Karpas-422 (cell line): ENCODE measurements at places on chromosomes 3 and 15. TPM values are rescaled to one million over a fixed set of nuclear protein-coding genes. Genes with fewer than 3 reads are reported as not detected.

DNA sequence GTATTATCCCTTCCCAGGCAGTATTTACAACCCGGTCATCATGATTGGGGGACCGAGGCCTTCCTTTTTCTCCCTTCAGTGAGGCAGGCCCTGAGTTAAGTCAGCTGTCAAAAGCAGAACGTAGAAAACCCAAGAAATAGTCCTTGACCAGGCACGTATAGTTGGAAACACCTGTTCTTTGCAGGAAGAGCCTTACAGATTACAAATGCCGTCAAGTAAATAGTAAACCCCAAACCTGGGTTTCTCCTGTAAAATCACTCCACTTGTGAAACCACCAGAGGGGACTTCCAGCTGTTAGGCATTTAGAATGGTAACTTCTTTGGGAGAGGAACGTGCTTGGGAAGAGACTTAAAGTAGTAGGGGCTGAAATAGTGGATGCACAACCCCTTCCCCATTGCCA is 1.0 kb upstream of the BTBD1 start:
- H3K27ac ChIP-seq = peak overlapping the region; percentile 50; the same call in 1 of the 2 replicates
- H3K36me3 ChIP-seq = peaks cover 25% of the 10 kb centered on the region
- 0 out of 2 replicates have a peak overlapping the region, but pooled peaks have one; percentile 98 for H3K4me3 ChIP-seq

GRCh38 chr3:10281951-10282350 is 10.8 kb downstream of the GHRL start:
- DNase-seq = no peak
- H3K4me1 ChIP-seq = peaks cover 9% of the 10 kb centered on the region
- H3K27me3 ChIP-seq = no peaks in the 10 kb centered on the region

- H3K27me3 ChIP-seq = no peaks in the 10 kb centered on the region
- no peaks in the 10 kb centered on the region for H3K4me1 ChIP-seq
- H3K36me3 ChIP-seq = peaks cover 9% of the 10 kb centered on the region; the same call in 1 of the 2 replicates
- H3K27ac ChIP-seq = no peak overlapping the region
- DNase-seq = no peak
- no peak overlapping the region for H3K4me3 ChIP-seq
These were observed 742 bp downstream of the PLA2G4F start for GRCh38 chr15:42155546-42156242.

DNA sequence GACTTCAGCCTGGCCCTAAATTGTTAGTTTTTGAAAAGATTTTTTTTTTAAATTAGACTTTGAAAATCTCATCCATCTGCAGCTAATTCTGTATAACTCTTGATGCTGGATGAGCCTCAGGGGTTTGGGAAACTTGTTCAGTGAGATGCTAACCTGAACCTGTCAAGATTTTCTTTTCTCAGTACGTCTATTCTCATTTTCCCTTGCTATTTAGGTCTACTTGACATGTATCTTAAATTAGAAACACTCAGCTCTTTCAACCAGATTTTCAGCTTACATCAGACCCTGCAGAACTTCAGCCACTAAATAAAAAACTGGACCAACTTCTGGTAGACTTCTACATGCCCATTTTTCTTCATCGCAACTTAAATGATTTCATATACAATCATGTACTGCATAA is 61.4 kb downstream of the MFSD1 start:
- H3K4me3 ChIP-seq = no peak overlapping the region
- no peak overlapping the region for H3K27ac ChIP-seq
- H3K36me3 ChIP-seq = no peaks in the 10 kb centered on the region
- no peaks in the 10 kb centered on the region for H3K4me1 ChIP-seq
- H3K27me3 ChIP-seq = no peaks in the 10 kb centered on the region

- no peak overlapping the region for H3K4me3 ChIP-seq
- peaks cover 21% of the 10 kb centered on the region for H3K4me1 ChIP-seq
- no peak overlapping the region for H3K27ac ChIP-seq
- peaks cover 7% of the 10 kb centered on the region; the same call in 1 of the 2 replicates for H3K36me3 ChIP-seq
- no peak for DNase-seq
These were observed 46.4 kb downstream of the TMEM44 start for GRCh38 chr3:194586836-194587235.

DNA sequence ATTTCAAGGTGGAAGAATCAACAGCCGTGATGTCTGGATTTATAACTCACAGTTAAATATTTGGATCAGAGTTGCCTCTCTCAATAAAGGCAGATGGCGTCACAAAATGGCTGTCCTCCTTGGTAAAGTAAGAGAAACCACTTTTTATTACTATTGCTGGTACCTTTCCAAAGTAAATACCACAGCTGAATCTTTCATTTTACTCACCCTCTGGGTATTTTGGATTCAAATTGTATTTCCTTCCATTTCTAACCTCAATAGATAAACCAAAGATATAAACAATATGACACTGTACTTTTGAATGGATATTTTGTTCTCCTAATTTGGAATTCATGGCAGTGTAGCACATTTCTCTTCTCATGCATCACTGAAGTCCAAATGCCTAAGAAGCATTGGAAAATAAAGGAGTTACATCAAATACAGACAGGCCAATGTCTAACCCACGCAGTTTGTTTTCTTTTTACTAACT is 29.5 kb downstream of the KLHL24 start:
- H3K27me3 ChIP-seq = no peaks in the 10 kb centered on the region
- no peak overlapping the region for H3K4me3 ChIP-seq
- H3K27ac ChIP-seq = no peak overlapping the region
- H3K36me3 ChIP-seq = peaks cover 6% of the 10 kb centered on the region; the same call in 1 of the 2 replicates
- H3K4me1 ChIP-seq = peaks cover 15% of the 10 kb centered on the region
- no peak for DNase-seq

- no peaks in the 10 kb centered on the region for H3K27me3 ChIP-seq
- no peaks in the 10 kb centered on the region for H3K36me3 ChIP-seq
- H3K4me1 ChIP-seq = peaks cover 4% of the 10 kb centered on the region; the same call in 1 of the 2 replicates
- no peak for DNase-seq
- no peak overlapping the region for H3K4me3 ChIP-seq
These were observed 370.5 kb downstream of the CTNNB1 start for GRCh38 chr3:41569632-41570305.

- H3K4me3 ChIP-seq = peak overlapping the region; percentile 97
- peaks cover 62% of the 10 kb centered on the region for H3K36me3 ChIP-seq
- no peak for DNase-seq
- H3K27ac ChIP-seq = peak overlapping the region; percentile 92
- H3K4me1 ChIP-seq = peaks cover 39% of the 10 kb centered on the region
- no peaks in the 10 kb centered on the region for H3K27me3 ChIP-seq
These were observed 3.0 kb downstream of the SMC4 start for GRCh38 chr3:160402221-160403027.

GRCh38 chr15:82966671-82967071 is 14.2 kb upstream of the HOMER2 start:
- no peaks in the 10 kb centered on the region for H3K36me3 ChIP-seq
- H3K4me1 ChIP-seq = no peaks in the 10 kb centered on the region
- no peak overlapping the region for H3K27ac ChIP-seq
- no peaks in the 10 kb centered on the region for H3K27me3 ChIP-seq
- H3K4me3 ChIP-seq = no peak overlapping the region
- DNase-seq = no peak

GRCh38 chr3:9653565-9654248 is 4.4 kb downstream of the MTMR14 start:
- H3K4me1 ChIP-seq = peaks cover 36% of the 10 kb centered on the region
- peak; percentile 46 for DNase-seq
- peak overlapping the region; percentile 30; the same call in 1 of the 2 replicates for H3K27ac ChIP-seq
- H3K4me3 ChIP-seq = no peak overlapping the region
- no peaks in the 10 kb centered on the region for H3K27me3 ChIP-seq
- H3K36me3 ChIP-seq = peaks cover 16% of the 10 kb centered on the region

GRCh38 chr3:194220901-194221326 is 85.0 kb downstream of the HES1 start:
- no peak overlapping the region for H3K27ac ChIP-seq
- no peaks in the 10 kb centered on the region for H3K27me3 ChIP-seq
- no peak for DNase-seq
- H3K36me3 ChIP-seq = no peaks in the 10 kb centered on the region
- no peaks in the 10 kb centered on the region for H3K4me1 ChIP-seq

GRCh38 chr15:68022061-68022460 is 32.1 kb upstream of the PIAS1 start:
- no peaks in the 10 kb centered on the region for H3K36me3 ChIP-seq
- H3K4me1 ChIP-seq = no peaks in the 10 kb centered on the region
- no peaks in the 10 kb centered on the region for H3K27me3 ChIP-seq
- DNase-seq = no peak
- no peak overlapping the region for H3K27ac ChIP-seq
- H3K4me3 ChIP-seq = no peak overlapping the region

GOLGA8N gene
- 0.07 and 1.5 TPM in 2 replicates for total RNA-seq

CPNE9 gene
- 0.18 TPM in 1 of 2 replicates, not detected in the other for total RNA-seq

LDHAL6B gene
- not detected in 2 replicates for total RNA-seq

ANKRD34C gene
- total RNA-seq = 0.93 TPM in 1 of 2 replicates, not detected in the other
